Stimulated activated naive CD4-positive, alpha-beta T cell (primary cell): ENCODE measurements at places on chromosomes 12 and 14.

GRCh38 chr12:45655743-45656142 is 73.8 kb upstream of the ARID2 start:
- no peak for DNase-seq

GRCh38 chr14:68527329-68527851 is 265.5 kb downstream of the ZFP36L1 start:
- DNase-seq = no peak

GRCh38 chr14:59707778-59708561 is 131.4 kb upstream of the CCDC175 start:
- no peak for DNase-seq

GRCh38 chr12:94173660-94174265 is 25.4 kb downstream of the PLXNC1 start:
- no peak for DNase-seq

GRCh38 chr12:19312637-19313036 is 126.7 kb upstream of the AEBP2 start:
- no peak for DNase-seq

GRCh38 chr14:61151251-61151650 is 129.9 kb downstream of the TMEM30B start:
- no peak for DNase-seq

- DNase-seq = no peak
These were observed 583.4 kb downstream of the VRK1 start for GRCh38 chr14:97380539-97380941.

GRCh38 chr14:88130057-88130432 is 125.1 kb downstream of the GPR65 start:
- DNase-seq = no peak

DNA sequence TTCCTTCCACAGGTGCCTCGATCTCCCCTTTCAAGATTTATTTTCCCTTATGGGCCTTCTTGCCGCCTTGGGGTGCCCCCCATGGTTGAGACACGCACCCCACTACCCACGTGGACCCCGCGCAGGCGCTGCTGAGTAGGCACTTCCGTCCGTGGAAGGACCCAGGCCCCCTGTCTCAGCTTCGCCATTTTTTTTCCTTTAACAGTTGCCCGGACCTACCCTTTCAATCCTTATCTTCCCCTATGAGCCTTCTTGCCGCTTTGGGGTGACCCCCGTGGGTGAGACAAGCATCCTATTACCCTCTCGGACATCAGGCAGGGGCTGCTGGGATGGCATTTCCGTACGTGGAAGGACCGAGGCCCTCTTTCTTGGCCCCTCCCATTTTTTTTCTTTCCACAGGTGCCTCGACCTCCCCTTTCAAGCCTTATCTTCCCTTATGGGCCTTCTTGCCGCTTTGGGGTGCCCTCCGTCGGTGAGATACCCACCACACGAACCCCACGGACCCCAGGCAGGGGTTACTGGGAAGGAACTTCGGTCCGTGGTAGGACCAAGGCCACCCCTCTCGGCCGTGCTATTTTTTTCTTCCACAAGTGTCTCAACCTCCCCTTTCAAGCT is 268.2 kb downstream of the ALG10 start:
- no peak for DNase-seq

DNA sequence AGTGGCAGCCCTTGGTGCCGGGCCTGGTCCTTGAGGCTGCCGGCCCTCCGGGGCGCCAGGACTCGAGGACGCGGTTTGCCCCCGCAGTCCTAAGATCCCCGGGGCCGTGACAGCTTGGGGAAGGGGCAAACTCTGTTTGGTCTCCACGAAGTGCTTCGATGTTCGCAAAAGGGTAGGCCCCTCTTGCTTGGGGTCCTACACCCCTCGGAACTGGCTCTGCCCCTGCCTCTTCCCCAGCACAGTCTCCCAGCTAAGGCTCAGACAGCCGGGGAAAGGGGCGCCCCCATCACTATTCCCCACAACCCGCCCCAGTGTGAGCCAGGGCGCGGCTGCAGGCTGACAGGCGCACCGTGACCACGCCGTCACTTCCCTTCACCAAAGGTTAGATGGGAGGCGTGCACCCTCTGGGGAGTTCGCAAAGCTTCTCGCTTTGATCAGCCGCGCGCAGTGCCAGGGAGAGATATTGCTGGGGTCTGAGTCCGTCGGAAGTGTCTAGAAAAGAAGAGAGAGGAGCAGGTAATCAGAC is 7.2 kb upstream of the OTX2 start:
- no peak for DNase-seq

DNA sequence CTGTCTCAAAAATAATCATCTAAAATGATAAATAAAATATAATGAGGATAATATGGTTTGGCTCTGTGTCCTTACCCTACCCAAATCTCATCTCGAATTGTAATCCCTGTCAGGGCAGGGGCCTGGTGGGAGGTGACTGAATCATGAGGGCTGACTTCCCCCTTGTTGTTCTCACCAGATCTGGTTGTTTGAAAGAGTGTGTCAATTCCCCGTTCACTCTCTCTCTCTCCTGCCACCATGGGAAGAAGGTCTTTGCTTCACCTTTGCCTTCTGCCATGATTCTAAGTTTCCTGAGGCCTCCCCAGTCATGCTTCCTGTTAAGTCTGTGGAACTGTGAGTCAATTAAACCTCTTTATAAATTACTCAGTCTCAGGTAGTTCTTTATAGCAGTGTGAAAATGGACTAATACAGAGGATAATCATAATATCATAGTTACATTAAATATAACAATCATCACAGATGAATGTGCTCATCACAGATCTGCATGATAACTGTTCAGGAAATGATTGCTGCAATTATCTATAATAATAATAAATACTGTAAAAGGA is 12.6 kb downstream of the EFCAB11 start:
- no peak for DNase-seq

- no peak for DNase-seq
These were observed 20.5 kb downstream of the SARNP start for GRCh38 chr12:55797068-55797467.

- DNase-seq = no peak
These were observed 183.5 kb downstream of the ADGRD1 start for GRCh38 chr12:131137009-131137835.

GRCh38 chr12:121637231-121637914 is 11.0 kb downstream of the ORAI1 start:
- peak; percentile 24 for DNase-seq

DNA sequence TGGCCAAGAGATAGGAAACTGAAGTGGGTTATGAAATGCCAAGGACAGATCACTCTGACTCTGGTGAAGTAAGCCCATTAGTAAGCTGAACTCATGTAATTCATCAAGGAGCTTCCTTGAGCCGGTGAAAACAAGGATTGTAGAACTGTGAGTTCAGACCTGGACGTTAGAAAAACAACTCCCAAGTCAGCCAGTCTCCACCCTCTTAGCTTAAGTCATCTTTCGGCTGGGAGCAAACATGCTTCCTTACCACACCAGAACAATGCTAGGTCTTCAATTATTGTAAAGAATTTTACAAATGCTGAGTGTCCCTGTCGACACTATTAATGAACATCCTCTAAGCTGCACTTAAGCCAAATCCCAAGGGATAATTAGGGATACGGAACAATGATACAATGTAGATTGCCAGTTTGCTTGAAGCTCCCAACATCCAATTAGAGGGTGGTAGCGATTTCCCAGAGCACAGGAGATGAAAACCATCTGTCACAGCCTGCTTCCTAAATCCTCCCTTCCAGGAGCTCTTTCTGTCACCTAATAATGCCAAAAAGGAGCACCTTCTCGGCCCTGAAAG is 45.7 kb upstream of the VASH1 start:
- no peak for DNase-seq

- DNase-seq = no peak
These were observed 9.7 kb downstream of the CKB start for GRCh38 chr14:103512701-103513611.

DNA sequence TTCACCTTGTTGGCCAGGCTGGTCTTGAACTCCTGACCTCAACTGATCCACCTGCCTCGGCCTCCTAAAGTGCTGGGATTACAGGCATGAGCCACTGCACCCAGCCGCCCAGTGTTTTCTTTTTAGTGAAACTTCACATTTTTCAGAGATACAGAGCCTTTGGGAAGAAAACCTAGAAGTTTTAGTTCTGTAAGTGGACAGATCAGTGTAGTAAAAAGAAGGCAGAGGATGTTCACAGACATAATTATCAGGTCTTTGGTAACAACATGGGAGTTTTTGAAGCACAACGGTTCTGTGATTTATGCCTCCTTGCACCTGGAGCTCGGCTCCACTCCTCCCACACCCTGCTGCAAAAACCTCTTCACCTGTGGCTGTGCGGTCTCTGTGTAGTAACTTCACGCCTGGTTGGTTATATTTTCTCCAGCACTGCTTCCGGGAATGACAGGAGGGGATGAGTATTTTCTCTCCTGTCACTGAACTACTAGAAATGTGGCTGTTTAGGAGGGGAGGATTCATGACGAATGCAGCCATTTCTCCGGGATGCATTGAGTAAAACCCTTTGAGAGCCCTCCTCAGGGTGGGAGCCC is 67.0 kb downstream of the ARF6 start:
- no peak for DNase-seq

DNA sequence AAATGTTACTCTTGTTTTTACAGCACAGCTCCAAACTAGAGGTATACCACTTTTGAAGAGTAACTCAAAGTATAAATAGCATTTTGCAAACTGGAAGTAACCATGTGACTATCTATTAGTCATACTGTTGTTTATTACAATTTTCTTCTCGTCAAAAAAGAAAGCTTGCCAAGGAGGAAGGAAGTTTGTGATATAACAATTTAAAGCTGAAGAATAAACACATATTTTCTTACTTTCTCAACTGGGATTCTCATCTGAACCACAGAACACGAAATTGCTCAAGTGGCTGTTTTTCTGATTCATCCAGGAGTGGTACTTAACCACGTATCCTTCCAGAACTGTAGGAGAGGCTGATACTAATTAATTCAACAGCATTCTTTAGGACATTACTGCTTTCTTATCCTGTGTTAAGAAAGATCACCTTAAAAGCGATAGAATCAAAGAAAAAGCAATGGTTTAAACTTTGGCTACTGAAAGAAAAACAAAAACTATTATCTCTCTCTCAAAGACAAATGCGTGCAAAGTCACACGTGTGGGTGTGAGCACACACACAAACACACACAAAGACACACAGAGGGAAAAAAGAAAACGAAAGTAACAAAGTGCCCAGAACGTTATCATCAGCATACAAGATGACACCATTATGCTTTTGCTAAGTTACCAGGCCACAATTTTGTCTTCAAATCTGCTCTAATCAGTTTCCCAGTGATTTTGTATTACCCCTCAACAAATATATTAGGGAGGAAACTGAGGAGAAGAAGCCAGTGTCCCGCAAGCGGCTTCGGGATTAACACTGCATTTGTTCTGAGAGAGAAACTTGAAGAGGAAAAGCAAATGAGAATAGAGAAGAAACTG is at the start of gene CLEC2B:
TSS of gene CLEC2B (minus strand) at position 48 of the 855 bp plus-strand sequence.
- no peak for DNase-seq

DNA sequence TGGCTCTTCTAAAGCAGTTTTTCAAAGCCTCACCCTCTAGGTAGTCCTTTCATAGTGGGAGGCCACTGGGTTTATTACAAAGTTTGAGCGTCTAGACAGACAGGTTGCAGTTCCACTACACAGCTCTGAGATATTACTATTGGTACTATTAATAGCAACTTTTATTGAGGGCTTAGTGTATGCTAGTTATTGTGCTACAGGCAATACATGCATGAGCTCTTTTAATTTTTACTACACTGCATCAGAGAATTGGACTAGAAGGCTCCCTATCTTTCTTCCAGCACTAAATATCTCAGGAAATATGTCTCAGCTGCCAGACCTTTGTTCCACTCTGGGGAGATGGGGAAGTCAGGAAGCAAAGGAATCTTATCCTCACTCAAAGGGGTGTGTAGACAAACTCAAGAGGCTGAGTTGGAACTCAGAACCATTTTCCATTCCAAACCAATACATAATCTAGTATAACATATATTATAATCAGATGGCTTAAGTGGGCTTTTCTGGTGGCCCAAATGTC is 161.8 kb upstream of the SLC38A2 start:
- DNase-seq = no peak

GRCh38 chr12:26028953-26029735 is 70.7 kb downstream of the RASSF8 start:
- no peak for DNase-seq

DNA sequence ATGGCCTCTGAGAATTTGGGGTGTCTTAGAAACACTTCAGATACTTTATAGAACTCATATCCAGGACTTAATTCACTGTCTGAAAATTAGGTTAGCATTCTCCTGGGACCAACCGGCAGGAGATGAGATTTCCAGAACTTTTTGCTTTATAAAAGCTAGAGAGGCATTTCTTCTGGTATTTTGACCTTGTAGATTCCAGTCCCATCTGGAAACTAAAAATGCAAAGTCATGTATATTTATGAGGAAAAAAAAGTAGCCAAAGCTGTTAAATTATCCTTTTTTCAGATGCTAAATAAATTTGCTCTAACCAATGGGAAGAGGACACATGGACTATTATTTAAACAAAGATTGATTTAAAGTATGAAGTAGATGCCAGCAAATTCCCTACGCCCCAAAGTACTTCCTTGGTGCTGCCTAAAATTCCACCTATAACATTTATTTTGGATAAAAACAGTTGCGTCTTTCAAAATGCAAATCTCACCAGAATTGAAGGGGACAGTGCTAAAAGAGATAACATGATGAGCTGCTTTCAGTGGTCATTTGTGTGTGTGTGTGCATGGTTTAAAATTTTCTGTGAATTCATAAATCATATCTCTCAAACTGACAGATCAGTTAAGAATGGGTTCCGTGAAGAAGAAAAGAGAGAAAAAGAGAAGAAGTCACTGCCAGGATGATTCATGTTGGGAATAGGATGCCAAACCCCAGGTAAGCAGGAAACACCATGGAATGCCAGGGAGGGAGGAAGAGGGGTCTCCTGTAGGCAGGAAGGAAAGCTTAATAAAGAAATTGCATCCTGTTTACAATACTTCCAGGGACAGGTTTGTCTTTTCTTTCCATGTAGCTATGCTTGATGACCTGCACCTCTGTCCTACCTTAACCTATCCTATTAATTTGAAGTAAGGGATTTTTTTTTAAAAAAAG is 97.7 kb upstream of the RGS6 start:
- no peak for DNase-seq

DNA sequence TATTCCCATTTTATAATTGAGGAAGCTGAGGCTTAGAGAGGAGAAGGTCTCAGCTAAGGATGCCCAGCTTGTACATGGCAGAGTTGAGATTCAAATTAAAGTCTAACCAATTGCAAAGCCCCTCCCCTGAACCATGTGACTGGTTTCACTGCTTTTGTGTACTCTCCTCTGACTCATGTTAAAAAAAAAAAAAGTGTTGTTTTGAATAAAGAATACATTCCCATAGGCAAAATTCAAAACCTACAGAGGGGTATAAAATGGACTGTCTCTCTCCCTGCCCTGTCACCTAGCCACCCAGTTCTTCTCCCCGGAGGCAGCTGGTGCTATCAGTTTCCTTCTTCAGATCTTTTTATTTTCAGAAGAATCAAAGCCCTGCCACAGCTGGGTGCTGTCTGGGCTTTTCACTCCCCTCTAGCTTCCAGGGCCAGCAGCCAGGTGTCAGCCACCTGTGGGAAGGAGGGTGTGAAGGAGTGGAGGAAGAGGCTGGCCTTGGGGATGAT is 5.4 kb downstream of the PSMD9 start:
- no peak for DNase-seq

DNA sequence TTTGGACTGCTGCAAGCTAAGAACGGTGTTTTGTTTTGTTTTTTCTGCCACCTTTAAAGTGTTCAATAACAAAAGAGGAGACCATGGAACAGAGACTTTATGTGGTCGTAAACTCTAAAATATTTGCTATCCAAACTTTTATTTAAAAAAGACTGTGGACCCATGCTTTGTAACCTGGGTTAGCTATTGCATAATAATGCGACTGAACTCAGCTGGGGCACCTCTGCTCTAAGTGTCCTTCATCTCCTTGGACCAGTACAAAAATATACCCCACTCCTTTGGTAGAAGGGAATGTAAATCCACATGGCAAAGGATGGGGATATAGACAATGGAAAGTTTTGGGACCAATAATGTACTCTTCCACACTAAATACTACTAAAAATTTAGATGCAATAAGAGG is 65.5 kb downstream of the GPATCH2L start:
- no peak for DNase-seq
